ENCODE measurements at places on chromosomes 11 and 22. TPM values are rescaled to one million over a fixed set of nuclear protein-coding genes. Genes with fewer than 3 reads are reported as not detected.

- DNase-seq, result no peak
- peaks cover 13% of the 10 kb centered on the region for H3K4me1 ChIP-seq
- no peak within 1 kb of the TSS for H3K27ac ChIP-seq
- H3K4me3 ChIP-seq, result no peak within 1 kb of the TSS
Measured at GRCh38 chr22:40862013-40862412, at the start of gene DNAJB7. TSS of gene DNAJB7 (minus strand) at chr22:40862113. CDS start at chr22:40861994, 119 bp downstream.

DNA sequence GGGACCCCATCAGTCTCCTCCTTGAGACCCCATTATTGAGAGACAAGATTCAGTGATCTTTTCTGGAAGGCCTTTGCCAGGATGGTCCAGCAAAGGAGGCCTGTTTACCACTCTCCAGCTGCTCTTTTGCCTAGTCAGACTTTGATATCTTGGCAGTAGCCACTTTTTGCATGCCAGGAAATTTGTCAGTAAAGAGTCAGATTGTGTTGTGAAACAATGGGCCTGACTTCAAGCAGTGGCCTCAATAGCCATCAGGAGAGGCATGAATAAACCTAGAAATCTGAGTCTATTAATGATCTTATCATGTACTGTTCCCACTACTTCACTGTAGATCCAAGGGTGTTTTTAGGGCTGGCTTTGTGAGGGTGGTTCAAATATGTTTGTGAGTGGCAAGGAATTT lies 479.4 kb downstream of the JRKL start:
- H3K27me3 ChIP-seq, result no peaks in the 10 kb centered on the region
- H3K27ac ChIP-seq, result no peak overlapping the region
- no peak overlapping the region for H3K4me3 ChIP-seq
- no peaks in the 10 kb centered on the region for H3K4me1 ChIP-seq

Gene TCN1
- total RNA-seq, result not detected

Gene TESMIN
- total RNA-seq, result 6.7 TPM

Gene TTLL1
- total RNA-seq, result 25.8 TPM

DNA sequence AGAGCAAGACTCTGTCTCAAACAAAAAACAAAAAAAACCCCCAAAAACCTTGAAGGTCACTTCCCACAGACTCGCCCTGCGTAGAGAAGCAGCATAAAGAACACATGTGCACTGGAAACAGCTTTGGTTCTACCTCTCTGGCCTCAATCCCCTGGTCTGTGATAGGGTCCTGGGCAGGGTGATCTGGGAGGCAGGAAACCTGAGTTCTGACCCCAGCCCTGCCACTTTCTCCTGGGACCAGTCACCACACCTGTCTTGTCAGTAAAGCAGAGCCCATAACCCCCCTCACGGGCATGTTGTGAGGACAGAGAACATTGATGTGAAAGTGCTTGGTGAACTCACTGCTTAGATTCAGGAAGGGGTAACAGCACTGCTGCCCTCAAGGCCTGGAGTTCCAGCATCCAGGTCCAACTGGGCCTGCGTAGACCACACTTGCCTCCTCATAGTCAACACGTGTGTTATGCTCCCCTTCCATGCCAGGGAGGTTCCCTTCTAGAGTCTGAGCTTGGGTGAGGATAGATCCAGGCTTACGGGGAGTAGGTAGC lies 11.4 kb downstream of the UCP2 start:
- H3K27ac ChIP-seq, result no peak overlapping the region
- DNase-seq, result no peak
- no peaks in the 10 kb centered on the region for H3K4me1 ChIP-seq
- no peaks in the 10 kb centered on the region for H3K27me3 ChIP-seq
- no peak overlapping the region for H3K4me3 ChIP-seq

- no peak for DNase-seq
- H3K4me3 ChIP-seq, result no peak overlapping the region
- H3K4me1 ChIP-seq, result no peaks in the 10 kb centered on the region
- no peak overlapping the region for H3K27ac ChIP-seq
- no peaks in the 10 kb centered on the region for H3K36me3 ChIP-seq
Measured at GRCh38 chr11:112004389-112004788, 20.8 kb upstream of the DLAT start.

Gene THAP12
- total RNA-seq, result 27.2 TPM

GRCh38 chr22:45397806-45398205 lies 15.6 kb downstream of the SMC1B start:
- no peak overlapping the region for H3K4me3 ChIP-seq
- no peaks in the 10 kb centered on the region for H3K36me3 ChIP-seq
- no peak for DNase-seq
- H3K27me3 ChIP-seq, result no peaks in the 10 kb centered on the region
- no peaks in the 10 kb centered on the region for H3K4me1 ChIP-seq

- no peak overlapping the region for H3K4me3 ChIP-seq
- H3K27ac ChIP-seq, result no peak overlapping the region
- no peaks in the 10 kb centered on the region for H3K4me1 ChIP-seq
- H3K36me3 ChIP-seq, result no peaks in the 10 kb centered on the region
- H3K27me3 ChIP-seq, result no peaks in the 10 kb centered on the region
Measured at GRCh38 chr11:79594834-79595233, 154.0 kb upstream of the TENM4 start.

Gene ARSA
- 22.7 TPM for total RNA-seq

Gene WEE1
- 44.3 TPM for total RNA-seq

Gene GGT1
- 0.06 TPM for total RNA-seq

- no peak overlapping the region for H3K4me3 ChIP-seq
- no peaks in the 10 kb centered on the region for H3K27me3 ChIP-seq
- DNase-seq, result no peak
- no peak overlapping the region for H3K27ac ChIP-seq
- H3K36me3 ChIP-seq, result no peaks in the 10 kb centered on the region
Measured at GRCh38 chr11:57222239-57222638, 14.8 kb downstream of the APLNR start.

Gene RAB36
- total RNA-seq, result 0.42 TPM

GRCh38 chr22:44669561-44669976 lies 32.4 kb upstream of the PRR5 start:
- peaks cover 28% of the 10 kb centered on the region for H3K27me3 ChIP-seq
- no peaks in the 10 kb centered on the region for H3K36me3 ChIP-seq
- no peak overlapping the region for H3K27ac ChIP-seq
- H3K4me1 ChIP-seq, result no peaks in the 10 kb centered on the region
- no peak overlapping the region for H3K4me3 ChIP-seq
- no peak for DNase-seq

DNA sequence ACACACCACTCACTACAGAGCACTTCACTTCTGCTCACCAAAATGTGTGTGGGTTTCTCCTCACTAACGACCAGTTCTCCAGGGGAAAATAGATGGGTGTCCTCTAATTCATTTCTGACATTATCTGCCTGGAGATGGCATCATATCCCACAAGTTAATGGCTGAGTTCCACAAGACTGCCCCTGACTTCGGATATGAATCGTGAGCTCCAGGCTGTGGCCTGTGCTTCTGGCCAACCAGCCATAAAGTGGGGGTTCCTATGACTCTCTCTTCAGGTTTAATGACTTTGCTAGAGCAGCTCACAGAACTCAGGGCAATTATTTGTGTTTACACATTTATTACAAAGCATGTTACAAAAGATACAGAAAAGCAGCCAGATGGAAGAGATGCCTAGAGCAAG lies 113.0 kb upstream of the SYT13 start:
- H3K4me3 ChIP-seq, result no peak overlapping the region
- H3K36me3 ChIP-seq, result no peaks in the 10 kb centered on the region
- no peaks in the 10 kb centered on the region for H3K27me3 ChIP-seq
- no peak for DNase-seq

- H3K4me1 ChIP-seq, result no peaks in the 10 kb centered on the region
- no peaks in the 10 kb centered on the region for H3K27me3 ChIP-seq
Measured at GRCh38 chr22:17268501-17269223, 49.4 kb upstream of the ADA2 start.

Gene BDNF
- 23.6 TPM for total RNA-seq

DNA sequence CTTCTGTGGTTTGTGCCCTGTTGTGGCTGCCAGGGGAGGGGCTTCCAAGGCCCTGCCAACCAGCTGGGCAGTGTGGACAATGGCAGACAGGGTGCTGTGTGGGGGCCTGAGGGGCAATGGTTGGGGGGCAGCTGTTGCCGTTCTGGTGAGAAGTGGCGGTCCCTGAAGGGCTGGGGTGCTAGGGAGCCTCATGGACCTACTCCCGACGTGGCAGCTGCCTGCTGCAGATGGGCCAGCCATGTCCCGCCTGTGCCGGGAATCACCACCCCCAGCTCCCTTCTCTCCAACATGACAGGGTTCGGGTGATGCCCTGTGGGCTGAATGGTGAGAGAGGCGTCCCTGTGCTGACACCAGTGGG lies 74.2 kb downstream of the KCNQ1 start:
- H3K4me3 ChIP-seq, result no peak overlapping the region
- no peaks in the 10 kb centered on the region for H3K36me3 ChIP-seq
- peaks cover 58% of the 10 kb centered on the region for H3K27me3 ChIP-seq
- DNase-seq, result no peak

DNA sequence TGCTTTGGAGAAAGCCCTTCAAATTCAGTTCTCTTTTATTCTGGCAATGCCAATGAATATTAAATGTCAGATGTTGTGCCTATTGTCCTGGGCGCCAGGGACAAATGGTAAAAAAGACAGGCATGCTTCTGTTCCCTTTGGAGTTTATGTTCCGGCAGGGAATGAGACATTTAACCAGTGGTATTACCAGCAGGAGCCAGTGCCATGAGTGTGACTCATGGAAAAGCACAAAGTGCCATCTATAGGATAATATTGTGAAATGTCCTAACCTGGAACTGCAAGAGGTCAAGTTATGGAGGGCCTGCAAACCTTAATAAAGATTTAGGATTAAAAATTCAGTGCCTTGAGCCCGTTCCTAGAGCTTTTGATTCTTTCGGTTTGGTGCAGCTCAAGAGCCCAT lies 39.5 kb downstream of the REXO2 start:
- no peak overlapping the region for H3K27ac ChIP-seq
- H3K36me3 ChIP-seq, result no peaks in the 10 kb centered on the region
- H3K4me1 ChIP-seq, result no peaks in the 10 kb centered on the region
- no peak overlapping the region for H3K4me3 ChIP-seq

DNA sequence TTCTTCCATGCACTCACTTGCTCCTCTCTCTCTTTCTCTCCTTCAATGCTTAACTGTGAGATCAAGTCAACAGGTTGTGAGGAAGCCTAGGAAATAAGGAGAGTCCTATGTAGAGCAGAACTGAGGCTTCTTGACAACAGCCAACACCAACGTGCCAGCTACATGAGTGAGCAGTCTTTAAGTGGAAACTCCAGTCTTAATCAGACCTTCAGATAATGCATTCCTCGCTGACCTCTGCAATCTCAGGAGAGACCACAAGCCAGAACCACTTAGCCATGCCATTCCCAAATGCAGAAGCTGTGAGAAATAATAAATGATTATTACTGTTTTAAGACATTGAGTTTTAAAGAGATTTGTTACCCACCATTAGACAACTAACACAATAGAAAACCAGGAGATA lies 6.1 kb upstream of the TEAD1 start:
- no peak for DNase-seq
- no peak overlapping the region for H3K4me3 ChIP-seq
- H3K4me1 ChIP-seq, result peaks cover 5% of the 10 kb centered on the region

Gene OR6A2
- total RNA-seq, result not detected

GRCh38 chr22:46853191-46853590 lies 90.7 kb downstream of the TBC1D22A start:
- peaks cover 3% of the 10 kb centered on the region for H3K36me3 ChIP-seq
- H3K4me3 ChIP-seq, result no peak overlapping the region
- DNase-seq, result no peak
- no peak overlapping the region for H3K27ac ChIP-seq
- H3K27me3 ChIP-seq, result no peaks in the 10 kb centered on the region

- no peak for DNase-seq
- H3K4me3 ChIP-seq, result no peak overlapping the region
- H3K4me1 ChIP-seq, result no peaks in the 10 kb centered on the region
- H3K27me3 ChIP-seq, result no peaks in the 10 kb centered on the region
- H3K36me3 ChIP-seq, result no peaks in the 10 kb centered on the region
Measured at GRCh38 chr11:30984442-30984816, 385.1 kb downstream of the DCDC1 start.

DNA sequence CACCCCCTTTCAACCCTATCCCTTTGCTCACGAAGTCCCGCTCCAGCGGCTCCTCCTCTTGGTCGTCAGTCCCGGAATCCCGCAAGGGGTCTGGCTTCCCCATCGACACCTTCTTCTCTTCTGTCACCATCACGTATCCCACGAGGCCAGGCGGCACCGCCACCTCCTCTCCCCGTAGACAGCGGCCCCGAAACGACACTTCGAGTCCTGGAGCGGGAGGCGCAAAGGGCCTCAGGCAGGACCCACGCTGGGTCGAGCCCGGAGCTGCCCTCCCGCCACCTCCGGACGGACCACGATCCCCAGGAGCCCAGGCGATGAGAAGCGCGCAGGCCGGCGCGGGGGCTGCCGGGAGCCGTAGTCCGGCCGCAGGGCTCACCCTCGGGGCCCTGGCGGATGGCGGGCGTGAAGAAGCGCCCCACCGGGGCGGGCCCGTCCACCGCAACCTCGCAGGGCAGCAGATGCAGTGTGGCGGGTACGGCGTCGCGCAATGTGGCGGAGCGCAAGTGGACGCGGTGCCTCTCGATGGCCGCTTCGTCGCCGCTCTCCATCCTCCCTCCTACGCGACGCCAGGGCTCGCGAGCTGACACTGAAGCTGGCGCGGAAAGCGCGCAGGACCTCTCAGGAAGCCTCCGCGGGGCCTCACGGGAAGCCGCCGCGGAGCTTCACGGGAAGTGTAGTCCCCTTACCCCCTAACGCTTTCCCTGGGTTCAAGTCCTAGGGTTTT lies at the start of gene RNASEH2C:
Gene RNASEH2C, minus strand, starts transcription at position 588 of the 724 bp plus-strand sequence. Its CDS starts 40 bp downstream, at position 548.
- H3K4me3 ChIP-seq, result peak within 1 kb of the TSS; percentile 94
- peaks cover 52% of the 10 kb centered on the region for H3K36me3 ChIP-seq
- peaks cover 26% of the 10 kb centered on the region for H3K4me1 ChIP-seq
- peak; percentile 98 for DNase-seq
- peak within 1 kb of the TSS; percentile 51 for H3K27ac ChIP-seq

DNA sequence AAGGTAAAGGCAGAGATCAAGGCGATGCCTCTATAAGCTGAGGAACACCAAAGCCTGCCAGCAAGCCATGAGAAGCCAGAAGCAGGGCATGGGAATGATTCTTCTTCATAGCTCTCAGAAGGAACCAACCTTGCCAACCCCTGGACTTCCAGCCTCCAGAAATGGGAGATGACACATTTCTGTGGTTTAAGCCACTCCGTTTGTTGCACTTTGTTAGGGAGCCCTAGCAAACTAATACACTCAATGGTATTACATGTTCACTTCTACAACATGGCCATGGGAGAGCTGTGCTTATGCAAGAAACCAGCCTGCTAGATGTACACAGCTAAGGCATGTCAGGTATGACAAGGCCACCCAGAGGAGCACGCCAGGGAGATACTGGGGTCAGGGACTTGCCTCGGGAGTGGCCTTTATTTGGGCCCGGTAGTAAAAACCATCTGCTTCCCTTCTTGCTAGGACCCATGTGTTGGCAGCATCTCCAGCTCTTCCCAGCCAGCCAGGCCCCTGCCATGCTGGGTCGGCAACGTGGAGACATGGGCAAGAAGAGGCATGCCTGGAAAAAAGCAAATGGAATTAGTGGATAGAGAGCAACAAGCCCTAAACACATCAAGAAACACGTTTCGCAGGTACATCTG lies 3.6 kb downstream of the C11orf16 start:
- no peaks in the 10 kb centered on the region for H3K4me1 ChIP-seq
- H3K4me3 ChIP-seq, result no peak overlapping the region
- no peak overlapping the region for H3K27ac ChIP-seq
- H3K27me3 ChIP-seq, result no peaks in the 10 kb centered on the region

Measured in SJSA1 (cell line).